ENCODE measurements at places on chromosomes 12 and 14.

DNA sequence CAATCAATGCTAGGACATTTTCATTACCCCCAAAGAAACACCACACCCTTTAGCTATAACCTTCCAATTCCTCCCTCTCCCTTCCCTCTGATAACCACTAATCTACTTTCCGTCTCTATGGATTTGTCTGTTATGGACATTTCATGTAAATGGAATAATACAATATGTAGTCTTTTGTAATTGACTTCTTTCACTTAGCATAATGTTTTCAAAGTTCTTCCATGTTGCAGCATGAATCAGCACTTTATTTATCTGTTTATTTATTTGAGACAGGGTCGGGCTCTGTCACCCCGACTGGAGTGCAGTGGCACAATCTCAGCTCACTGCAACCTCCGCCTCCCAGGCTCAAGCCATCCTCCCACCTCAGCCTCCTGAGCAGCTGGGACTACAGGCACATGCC lies 1.2 kb upstream of the RBM19 start:
- DNase-seq, result no peak

DNA sequence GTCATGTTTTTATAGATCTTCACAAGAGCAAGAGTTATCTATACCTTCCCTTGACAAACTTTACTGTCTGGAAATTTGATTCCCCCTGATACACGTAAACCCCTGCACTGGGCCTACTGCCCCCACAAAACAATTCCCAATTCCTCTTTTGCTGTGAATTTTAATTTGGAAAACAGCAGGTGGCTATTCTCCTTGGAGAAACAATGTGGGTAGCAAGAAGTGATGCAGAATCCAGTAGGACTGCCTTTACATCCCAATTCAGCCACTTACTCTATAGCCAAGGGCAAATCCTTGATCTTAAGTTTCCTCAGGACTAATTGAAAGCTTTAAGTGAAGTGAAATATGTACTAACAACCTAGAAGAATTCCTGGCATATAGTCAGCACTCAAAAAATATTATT lies 129.3 kb downstream of the ACSS3 start:
- no peak for DNase-seq

- DNase-seq, result peak; percentile 21
Measured at GRCh38 chr14:72675126-72675525, 218.8 kb downstream of the DPF3 start.

- DNase-seq, result no peak
Measured at GRCh38 chr12:57993030-57993429, 51.7 kb downstream of the ATP23 start.

GRCh38 chr14:78524196-78524595 lies 354.0 kb downstream of the NRXN3 start:
- DNase-seq, result no peak

GRCh38 chr12:49806321-49806813 lies 21.8 kb downstream of the NCKAP5L start:
- DNase-seq, result no peak

DNA sequence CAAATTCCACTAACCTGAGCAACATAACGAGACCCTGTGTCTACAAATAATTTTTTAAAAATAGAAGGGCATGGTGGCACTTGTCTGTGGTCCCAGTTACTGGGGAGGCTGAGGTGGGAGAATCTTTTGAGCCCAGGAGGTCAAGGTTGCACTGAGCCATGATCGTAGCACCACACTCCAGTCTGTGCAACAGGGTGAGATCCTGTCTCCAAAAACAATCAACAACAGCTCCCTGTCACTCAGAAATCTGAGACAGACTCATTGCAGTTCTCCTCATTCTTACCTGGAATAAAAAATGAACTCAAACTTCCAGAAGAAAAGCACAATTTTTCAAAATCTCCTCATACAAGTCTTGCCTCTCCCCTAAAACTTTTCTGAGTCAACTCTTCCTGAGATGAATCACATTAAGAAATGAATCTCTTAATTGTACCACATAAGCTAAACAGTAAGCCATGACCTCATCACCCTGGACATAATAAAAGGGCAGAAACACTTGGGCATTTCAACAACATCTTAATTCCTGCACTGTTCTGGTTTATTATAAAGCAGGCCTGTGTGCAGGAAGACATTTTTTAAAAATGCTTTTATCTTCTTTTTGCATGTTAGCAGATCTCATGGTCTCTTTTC lies 214.3 kb upstream of the CDKN3 start:
- DNase-seq, result no peak

- DNase-seq, result no peak
Measured at GRCh38 chr12:95319694-95320331, 102.2 kb downstream of the VEZT start.

DNA sequence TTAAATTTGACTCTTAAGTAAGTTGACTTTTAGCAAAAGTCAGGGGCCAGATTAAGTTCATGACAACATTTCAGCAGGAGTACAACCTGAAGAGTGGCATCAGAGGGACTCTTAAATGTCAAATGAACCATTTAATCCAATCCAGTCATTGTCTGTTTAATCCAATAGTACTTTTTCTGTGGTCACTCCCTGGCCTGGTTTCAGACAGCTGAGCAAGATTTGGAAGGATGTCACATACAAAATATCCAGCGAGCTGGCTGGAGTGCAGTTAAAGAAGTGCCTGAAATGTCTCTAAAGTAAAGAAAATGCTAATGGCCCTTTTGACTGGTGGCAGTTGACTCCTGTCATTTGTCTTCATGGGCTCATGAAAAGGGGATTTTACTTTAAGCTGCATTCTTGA lies 1082.1 kb downstream of the AACS start:
- DNase-seq, result no peak

DNA sequence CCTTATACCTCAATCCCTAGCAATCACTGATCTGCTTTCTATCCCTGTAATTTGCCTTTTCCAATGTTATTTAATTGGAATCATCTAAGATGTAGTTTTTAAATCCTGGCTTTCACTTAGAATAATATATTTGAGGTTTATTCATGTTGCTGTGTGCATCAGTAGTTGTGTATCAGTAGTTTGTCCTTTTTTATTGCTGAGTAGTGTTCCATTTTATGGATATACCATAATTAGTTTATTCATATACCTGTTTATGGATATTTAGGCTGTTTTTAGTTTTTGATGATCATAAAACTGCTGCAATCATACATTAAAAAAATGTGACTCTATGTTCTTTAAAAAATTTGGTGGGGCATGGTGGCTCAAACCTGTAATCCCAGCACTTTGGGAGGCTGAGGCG lies 43.7 kb downstream of the FUT8 start:
- DNase-seq, result no peak

DNA sequence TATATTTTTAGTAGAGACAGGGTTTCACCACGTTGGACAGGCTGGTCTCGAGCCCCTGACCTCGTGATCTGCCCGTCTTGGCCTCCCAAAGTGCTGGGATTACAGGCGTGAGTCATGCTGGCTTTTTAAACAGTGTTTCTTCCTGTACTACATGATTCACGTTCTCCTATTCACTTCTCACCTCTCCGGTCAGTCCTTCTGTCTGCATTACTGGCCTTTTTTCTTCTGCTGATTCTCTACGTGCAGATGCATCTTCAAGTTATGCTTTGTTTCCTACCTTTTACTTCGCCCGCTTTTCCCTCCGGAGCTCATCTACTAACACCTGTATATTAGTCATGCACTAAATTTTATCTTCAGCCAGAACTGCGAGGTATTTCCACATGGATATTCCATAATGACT lies 296.2 kb upstream of the FLRT2 start:
- DNase-seq, result no peak

DNA sequence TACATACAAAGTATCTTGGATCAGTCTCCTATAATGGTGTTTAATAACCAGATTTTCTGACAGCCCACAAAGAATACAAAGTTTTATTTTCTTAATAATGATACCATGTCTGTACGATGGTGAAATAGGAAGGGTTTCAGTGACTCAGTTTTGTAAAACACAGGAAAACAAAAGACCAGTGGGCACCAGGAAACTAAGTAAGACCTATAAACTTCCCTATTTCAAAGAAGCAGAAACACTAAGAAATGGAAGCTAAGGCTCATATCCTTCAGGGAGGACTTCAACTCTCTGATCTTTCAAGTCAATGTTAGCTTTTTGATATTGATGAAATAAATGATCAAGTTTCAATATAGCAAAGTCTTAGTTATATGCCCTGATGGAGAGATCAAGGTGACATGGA lies 196.0 kb downstream of the DUSP6 start:
- DNase-seq, result no peak

DNA sequence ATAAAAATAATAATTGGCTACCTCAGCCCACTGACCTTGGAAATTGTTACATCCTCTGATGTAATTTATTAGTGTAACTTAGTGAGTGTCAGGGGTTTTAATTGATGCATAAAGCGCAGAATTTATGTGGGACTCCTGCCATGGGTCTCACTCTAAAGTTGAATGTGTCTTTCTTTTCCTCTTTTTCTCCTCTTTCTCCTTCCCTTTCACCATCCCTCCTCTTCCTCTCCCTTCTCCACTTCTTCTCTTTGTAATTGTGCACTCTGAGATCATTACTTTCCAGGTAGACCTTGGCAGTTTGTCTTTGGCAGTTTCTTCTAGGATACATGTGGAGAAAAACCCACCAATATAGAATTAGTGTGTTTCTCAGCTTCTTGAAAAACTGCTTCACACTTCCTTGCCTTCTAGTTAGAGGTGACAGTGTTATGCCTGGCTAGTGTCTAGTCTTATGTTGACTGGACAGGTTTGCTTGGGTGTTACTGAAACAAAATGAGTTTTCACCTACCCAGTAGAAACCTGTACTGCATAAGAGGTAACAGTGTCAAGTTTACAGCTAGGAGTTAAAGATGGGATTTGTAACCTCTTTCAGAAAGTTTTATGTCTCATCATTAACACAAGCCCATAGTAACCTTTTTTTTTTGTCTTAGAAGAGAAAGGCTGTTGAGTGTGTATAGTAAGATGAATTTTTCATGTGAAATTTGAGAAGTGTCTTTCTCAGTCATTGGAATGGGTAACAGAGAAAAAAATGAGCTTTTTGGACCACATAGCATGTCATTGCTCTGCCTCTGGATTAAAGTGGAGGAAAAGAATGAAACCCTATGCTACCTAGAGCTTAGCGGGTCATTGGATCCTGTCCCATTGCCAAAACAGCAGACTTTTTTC lies 18.6 kb downstream of the PELI2 start:
- DNase-seq, result no peak

DNA sequence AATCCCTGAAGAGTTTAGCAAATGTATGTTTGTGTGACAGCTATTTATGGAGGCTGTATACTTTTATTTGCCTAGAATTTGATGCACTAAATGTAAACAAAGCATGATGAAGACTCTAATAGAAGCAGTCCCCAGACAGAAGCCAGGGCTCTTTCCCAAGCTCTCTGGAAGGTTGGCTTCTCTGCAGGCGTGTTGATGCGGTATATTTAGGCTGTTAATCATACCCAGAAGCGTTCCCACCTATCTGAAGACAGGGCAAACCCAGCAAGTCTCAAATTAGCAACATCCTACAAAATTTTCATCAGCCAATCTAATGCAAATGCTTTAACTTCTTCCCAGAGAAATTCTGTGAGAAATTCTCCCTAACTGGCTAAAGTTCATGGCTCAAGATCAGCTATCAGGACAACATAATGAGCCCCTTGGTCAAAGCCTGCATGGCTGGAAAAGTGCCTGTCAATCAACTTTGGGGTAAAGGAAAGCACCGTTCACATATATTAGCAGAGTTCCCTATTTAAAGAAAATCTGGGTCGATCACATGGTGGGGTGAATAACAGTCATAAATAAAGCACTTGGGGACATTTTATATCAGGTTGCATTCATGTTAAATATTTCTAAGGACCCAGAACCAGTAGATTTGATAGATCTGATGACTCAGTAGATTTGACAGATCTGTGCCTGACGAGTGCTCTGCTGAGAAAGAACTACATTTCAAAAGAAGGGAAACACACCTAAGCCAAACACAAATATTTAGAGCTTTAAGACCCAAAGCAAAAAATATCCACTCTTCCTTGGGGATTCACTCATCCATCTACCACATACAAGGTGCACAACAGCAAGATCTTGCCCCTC lies 46.6 kb downstream of the KSR2 start:
- DNase-seq, result no peak

- peak; percentile 54 for DNase-seq
Measured at GRCh38 chr12:103442822-103443221, 52.9 kb downstream of the C12orf42 start.

DNA sequence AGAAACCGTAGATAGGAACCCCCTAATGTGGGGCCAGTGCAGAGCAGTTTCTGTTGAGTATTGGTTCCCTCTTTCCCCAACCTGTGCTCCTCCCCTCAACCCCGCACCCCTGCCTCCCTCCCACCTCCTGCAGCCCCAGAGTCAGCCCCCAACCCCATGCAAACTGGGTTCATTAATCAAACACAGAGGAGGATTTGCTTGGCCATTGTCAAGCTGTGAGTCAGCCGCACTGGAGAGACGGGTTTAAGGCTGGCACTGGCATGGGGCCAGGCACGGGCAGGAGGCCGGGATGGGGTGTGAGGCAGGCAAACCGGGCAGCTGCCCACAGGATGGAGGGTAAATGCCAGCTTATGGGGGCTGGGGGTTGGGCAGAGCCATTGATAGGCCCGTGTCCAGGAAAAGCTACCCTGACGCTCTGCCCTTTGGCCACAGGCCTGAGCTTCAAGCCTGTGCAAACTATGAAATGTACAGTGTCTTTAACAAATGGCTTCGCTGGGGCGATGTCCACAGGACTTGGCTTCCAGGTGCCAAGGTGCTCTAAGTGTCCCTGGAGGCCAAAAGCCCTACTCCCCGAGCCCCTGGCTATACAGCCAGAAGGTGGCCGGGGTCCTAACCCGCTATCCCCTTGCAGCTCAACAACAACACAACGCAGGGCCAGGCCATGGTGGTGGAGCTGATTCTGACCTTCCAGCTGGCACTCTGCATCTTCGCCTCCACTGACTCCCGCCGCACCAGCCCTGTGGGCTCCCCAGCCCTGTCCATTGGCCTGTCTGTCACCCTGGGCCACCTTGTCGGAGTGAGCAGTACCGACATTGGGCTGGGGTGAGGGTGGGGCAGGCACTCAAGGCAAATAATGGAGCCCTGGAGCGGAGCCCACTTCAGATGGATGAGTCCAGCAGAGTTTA lies 1.4 kb downstream of the AQP5 start:
- no peak for DNase-seq

GRCh38 chr12:115163710-115164109 lies 479.7 kb upstream of the TBX3 start:
- DNase-seq, result no peak

- no peak for DNase-seq
Measured at GRCh38 chr12:5166976-5167375, 123.3 kb downstream of the KCNA5 start.

- DNase-seq, result no peak
Measured at GRCh38 chr12:26416550-26416949, 221.2 kb downstream of the SSPN start.

DNA sequence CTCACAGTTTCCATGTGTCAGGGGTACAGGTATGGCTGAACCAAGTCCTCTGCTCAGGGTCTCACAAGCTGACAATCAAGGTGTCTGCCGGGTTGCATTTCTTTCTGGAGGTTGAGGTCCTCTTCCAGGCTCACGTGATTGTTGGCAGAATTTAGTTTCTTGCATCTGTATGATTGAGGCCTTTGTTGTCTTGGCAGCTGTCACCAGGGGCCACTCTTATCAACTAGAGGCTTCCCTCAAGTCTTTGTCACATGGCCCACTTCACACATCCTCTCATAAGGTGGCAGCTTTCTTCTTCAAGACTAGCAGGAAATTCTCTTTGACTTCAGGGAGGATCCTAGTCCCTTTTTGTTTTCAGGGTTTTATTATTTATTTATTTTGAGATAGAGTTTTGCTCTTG lies 46.0 kb upstream of the FOS start:
- DNase-seq, result peak; percentile 44
